Activated naive CD4-positive, alpha-beta T cell treated with anti-CD3 and anti-CD28 coated beads, Interleukin-2, amount 10 ng/mL, durations not matched to agents 7 days and 5 days (primary cell): ENCODE measurements at places on chromosomes 6 and 20.

DNA sequence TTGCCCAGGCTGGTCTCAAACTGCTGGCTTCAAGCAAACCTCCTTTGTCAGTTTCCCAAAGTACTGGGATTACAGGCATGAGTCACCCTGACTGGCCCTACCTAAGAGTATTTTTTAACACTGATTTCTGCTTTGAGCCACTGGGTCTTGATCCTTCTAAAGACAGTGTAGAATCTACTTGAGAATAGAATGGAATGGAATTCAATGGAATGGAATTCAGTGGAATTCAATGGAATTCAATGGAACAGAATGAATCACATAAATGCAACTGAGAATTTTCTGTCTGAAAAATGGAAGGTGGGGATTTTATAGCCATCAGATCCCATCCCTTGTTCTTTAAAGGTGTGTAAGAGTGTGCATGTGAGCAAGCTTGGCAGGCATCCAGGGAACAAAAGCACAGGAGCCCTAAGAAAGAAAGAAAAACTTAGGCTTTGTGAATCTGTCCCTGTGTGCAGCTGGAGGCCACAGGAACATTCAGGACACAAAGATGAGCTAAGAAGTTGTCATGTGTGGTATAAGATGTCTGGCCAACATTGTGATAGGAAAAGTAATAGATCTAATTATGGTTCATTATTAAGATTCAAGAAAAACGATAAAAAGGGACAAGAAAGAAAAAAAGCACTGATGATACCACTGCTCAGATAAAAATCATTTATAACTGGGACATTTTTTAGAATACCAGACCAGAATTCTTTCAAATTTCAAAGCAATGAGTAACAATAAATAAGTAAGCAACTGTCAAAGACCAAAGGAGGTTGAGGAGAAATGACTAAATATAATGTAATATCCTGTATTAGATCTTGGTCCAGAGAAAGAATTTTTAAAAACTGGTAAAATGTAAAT, 681.0 kb upstream of the GJE1 start:
- no peak for DNase-seq

GRCh38 chr20:38260378-38261053, at the start of gene KIAA1755:
TSS of gene KIAA1755 (minus strand) at chr20:38260735. CDS start at chr20:38260500, 235 bp downstream.
- DNase-seq = no peak

- DNase-seq = no peak
Observed at GRCh38 chr6:70684794-70685493, 17.3 kb downstream of the SMAP1 start.

DNA sequence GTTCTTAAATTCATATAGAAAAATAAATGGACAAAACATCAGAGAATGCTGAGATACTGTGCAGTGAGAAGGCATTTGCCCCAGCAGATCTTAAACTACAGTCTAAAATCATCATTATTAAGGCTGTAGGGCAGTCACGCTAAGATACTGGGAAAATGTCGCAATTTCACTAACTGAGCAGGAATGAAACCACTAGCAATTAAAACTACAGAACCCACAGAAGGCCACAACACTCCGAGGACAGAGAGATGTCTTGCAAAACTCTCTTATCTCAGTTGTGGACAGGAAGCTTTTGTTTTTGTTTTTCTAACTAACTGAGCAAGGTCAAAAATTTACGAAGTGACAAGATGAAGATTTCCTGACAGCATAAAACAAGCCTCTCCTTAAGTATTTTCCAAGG, 18.2 kb downstream of the GNAS-AS1 start:
- no peak for DNase-seq

DNA sequence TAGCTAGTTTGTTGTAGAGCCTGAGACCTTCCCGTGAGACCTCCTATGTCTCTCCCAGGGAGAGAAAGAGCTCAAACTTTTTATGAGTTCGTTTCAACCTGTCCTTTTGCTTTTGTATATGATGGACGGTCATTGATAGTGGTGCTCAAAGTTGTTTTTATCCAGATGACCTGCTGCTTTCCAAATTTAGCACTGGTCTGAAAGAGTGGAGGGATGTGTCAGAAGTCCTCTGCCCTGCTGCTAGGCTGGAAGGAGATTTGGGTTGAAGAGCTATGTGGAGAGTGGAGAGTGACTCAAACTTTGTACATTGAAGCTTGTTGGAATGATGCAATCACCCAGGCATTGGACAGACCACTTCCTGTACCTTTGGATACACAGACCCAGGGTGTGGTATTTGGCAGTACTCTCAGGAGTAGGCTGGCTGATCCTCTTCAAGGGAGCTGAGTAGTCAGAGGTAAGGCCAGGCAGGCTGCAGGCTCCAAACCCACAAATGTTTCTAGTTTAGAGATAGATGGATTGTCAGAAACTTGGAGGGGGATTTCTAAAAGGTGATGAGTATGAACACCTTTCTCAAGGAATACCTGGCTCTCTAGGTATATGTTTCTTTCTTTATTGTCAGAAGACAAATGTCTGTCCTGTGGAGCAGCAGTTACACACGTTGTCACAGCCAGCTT, 49.4 kb upstream of the RREB1 start:
- DNase-seq = peak; percentile 24

- no peak for DNase-seq
Observed at GRCh38 chr6:46056906-46057529, 41.4 kb upstream of the CLIC5 start.

GRCh38 chr6:37799263-37799644, 20.3 kb upstream of the ZFAND3 start:
- no peak for DNase-seq

DNA sequence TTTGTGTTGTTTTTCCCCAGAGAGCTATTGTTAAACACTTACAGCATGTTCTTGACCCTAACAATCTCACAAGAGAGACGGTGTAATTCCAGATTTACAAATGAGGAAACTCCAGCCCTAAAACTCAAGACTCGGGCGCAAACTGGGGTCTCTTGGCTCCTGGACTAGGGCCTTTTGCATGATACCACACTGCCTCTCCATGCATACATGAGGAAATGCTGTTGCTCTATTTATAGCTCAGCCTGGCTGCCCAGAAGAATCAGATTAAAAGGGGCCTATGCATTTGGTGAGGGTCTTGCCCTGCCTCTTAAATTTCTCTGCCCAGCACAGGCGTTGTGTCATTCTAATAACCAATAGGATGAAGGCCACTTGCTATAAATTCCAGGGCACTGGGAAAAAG, 30.5 kb upstream of the SNRPB2 start:
- no peak for DNase-seq

DNA sequence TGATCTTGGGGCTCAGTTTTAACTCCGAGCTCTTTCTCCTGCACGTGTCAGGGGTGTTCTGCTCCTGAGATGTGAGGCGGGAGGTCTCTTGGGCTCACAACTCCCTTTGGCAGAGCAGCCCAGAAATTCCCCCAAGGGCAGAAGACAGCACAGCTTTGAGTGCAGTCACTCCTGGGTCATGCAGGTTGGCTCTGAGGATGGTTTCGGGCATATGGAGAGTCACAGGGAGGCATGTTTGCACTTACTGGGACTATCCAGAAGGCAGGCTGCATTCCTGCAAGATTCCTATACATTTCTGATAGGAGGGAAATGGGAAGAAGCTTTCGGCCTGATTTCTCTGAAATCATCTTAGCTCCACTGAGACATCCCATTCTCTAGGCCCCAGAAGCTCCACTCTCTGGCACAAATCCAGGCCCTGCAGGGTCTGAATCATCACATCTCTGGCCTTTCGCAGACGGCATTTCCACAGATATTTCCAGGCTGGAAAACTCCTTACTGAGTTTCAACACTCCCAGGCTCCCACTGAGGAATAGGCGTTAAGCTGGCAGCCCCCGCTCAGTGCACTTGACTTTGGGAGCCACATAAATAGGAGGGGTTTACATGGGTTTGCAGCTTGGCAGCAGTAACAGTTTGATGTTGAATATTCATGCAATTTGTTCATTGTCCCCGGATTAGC, 39.7 kb downstream of the AGPAT4 start:
- no peak for DNase-seq

DNA sequence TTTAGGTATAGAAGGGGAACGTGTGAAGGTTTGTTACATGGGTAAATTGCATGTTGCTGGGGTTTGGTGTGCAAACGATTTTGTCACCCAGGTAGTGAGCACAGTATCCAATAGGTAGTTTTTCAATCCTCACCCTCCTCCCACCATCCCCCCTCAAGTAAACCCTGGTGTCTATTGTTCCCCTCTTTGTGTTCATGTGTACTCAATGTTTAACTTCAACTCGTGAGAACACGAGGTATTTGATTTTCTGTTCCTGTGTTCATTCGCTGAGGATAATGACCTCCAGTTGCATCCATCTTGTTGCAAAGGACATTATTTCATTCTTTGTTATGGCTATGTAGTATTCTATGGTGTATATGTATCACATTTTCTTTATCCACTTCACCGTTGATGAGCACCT, 11.6 kb upstream of the VNN1 start:
- no peak for DNase-seq

DNA sequence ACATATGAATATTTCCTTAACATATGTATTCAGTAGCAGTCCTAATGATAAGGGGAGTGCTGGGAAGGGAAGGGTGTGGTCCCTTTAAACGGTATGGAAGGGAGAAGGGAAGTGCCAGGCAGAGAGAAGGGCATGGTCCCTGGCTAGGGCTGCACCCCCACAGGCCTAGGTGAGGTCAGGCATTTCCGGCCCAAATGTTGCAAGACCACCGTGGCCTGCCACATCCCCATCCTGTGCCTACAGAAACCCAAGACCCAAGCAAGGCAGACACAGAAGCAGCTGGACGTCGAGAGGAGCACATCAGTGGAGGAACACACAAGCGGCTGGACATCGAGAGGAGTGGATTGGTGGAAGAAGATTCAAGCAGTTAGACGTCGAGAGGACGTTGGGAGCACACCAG, 5.9 kb downstream of the RRAGD start:
- no peak for DNase-seq

DNA sequence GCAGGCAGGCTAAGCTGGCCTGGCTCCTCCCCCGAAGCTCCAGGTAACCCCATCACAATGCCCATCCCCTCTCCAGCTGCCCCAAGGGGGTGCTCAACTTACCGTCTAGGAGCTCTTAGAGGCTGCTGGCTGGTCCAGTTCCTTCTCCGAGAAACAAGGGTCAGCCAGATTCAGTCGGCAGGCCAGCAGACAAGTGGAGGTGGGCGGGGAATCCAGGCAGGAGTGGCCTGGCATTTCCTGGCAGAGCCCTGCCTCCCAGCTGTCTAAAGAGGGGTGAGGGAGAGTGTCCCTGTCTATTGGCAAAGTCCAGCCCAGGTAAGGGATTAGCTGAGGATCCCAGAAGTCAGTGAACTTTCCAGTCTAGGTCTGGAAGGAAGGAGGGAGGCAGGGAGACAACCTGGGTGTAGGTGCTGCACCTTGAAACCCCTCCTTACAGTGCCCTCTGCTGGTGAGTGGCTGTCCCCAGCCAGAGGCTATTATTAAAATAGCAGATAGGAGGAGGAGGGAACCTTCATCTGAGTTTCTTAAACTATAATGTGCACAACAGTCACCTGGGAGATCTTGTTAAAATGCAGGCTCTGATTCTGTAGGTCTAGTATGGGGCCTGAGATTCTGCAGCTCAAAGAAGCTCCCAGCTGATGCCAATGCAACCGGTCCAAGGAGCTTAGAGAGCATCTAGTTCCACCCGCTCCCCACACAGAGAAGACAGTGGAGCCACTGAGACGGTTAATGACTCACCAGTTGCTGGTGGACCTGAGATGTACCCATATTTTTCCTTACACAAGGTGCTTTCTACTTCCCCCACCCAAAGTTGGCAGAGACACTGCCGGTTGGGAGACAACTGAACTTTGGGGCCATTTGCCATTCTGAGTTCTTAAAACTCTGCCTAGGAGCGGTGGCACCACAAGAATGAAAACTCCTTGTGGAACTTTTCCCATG, at the start of gene UNC5CL:
Gene UNC5CL, minus strand, starts transcription at position 162 of the 939 bp plus-strand sequence. CDS start 4,147 bp downstream, outside the sequence.
- peak; percentile 81 for DNase-seq

GRCh38 chr6:98984121-98984520, 36.4 kb upstream of the FBXL4 start:
- DNase-seq = no peak

- no peak for DNase-seq
Observed at GRCh38 chr6:140276133-140276532, 901.7 kb upstream of the CITED2 start.

DNA sequence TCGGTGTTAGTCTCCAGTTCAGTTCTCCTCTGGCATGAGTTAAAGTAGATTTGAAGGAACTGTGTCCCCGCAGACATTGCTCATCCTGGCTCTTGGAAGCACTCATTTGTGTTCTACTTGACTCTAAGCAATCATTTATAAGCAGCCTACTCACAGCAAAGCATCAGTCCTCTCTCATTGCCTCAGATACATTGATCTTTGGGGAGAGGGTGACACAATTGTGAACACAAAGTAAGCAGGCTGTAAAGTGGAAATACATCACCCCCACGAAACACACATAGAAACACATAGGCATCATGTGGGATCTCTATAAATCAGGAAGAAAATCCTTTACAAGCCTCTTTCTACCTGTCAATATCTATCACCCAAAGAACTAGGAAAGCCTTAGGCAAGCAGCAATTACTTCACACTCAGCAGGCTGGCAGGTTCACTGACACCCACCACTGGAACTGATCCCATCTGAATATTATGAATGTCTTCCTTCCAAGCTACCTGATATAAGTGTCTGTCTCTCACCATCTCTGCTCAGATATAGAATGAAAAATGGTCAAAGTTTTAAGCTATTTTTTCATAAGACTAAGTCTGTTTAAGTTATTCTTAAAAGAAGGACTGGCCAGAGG, 675.8 kb downstream of the HACE1 start:
- no peak for DNase-seq

DNA sequence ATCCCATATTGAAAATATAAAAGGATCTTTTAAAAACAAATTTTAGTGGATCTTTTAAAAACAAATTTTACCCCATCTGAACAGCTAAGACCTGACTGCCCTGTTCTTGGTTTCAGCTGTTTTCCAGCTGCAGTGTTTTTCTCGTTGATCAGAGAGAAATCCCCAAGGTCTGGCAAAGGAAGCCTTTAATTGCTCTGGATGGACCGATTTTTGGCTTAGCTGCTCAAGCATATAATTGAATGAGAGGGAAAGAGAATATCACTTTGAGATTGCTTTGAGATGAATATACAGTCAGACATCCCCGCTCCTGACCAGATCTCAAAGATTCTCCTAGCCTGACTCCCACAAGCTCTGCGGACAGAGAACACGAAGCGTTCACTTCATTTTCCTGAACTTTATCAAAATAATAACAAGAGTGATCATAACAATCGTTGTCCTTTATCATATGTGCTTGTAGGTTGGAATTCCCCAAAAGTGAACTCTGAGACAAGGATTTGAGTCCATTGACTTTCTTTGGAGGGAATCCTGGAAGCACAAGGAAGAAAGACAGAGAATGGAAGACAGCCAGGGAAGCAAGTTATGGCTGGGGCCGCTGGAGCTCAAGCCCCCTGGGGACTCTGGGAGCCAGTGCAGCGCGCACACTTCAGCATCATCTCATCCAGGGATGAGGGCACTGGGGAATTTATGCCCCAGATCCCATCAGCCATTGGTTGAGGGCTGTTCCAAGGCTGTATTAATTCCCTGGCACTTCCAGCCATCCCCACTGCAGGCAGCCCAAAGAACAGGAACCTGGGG, 101.3 kb downstream of the SNX5 start:
- no peak for DNase-seq
